ENCODE measurements at places on chromosomes 6 and 20. TPM values are rescaled to one million over a fixed set of nuclear protein-coding genes. Genes with fewer than 3 reads are reported as not detected.

- no peak for DNase-seq
Observed at GRCh38 chr6:10531942-10532341, 10.8 kb downstream of the GCNT2 start.

DNA sequence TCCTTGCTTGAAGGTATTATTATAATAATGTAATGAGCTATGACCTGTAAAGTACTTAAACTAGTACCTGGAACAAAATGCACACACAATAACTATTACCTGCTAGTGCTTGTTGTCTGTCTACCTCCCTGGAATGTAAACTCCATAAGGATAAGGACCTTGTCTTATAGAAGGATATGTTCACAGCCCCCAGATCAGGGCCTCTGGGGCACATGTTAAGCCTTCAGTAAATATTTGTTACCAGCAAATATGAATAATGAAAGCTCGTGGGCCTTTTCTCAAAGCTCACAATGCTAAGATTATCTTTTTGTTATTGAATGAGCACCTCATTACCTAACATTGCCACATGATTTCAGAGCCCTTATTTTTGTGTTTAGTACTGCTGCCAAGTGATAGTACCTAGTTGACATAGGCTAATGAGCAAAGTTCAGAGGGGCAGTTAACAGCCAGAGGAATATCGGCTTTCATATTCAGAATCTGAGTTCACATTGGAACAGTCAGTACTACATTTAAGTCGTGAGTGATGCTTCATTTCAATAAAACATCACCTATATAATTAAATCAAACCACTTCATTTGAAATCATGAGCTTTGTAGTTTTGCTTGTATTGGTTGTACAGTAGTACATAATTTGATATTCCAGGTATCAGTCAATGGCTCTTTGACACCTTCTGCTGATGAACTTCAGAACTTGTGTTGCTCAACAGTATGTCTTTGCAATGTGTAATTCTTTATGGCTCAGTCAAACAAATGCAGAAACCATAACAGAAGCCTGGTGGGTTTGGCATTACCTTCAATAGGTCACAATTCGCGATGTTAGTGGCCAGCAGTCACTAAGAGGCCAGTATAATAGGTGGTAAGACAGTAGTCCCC is 11.8 kb upstream of the SMLR1 start:
- no peak for DNase-seq

DNA sequence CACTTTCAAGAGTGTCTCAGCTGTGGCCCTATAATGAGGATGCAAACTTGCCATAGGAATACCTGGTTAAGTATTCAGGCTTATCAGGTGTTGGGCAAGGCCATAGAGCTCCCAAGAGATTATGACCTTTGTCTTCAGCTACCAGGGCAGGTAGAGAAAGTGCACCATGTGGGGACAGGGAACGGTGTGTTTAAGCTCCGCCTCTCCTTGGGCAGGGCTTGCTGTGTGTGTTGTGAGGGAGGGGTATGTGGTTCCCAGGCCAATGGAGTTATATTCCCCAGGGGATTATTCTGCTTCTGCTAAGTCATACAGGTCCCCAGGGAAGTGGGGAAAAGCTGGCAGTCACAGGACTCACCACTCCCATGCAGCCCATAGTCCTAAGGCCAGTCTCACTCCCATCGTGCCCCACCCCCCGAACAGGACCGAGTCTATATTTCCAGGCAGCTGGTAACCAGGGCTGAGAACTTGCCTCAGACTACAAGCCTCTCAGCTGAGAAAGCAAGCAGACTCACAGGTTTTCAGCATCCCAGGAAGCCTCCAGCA is 660.2 kb downstream of the HTR1B start:
- DNase-seq = no peak

DNA sequence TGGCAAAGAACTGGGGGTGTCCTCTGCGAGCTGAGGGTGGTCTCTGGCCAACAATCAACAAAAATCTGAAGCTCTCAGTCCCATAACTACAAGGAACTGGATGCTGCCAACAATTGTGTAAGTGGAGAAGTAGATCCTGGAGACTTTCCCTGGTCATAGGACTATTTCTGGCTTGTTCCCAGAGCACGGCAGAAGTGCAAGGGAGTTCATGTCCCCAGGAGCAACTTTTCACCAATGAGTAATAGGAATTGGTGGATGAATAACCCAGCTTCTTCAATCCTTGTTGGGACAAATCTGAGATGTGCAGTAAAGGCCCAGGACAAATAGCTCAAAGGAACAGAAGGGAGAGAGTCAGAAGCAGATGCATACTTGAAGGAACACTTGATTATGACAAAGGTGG is 95.5 kb downstream of the QRSL1 start:
- no peak for DNase-seq

- DNase-seq = no peak
Observed at GRCh38 chr20:44314870-44315269, 3.9 kb upstream of the FITM2 start.

- DNase-seq = no peak
Observed at GRCh38 chr6:56891754-56892153, 63.2 kb upstream of the BEND6 start.

DNA sequence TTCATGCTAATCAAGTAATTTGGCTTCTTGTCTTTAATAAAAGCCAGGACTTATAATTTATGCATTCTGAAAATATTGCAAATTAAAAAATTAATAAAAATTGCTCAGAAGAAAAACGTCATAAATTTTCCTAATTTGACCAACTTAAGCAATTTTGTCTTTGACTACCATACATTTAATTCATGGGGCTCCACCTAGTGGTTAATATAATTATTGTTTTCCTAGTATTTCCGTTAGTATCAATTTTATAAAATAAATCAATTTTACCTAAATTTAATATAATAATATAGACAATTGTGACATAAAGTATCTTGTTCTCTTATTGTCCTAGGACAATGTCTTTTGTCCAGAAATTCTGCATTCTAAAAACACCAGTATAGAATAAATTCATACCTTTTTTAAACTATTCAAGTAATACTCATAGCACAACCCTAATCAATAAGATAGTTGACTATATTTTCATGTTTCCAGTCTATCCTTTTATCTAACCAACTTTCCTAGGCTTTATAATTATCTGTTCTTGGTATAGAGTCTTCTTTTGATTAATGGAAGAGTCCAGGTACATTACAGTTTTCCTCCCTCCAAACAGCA is 319.9 kb downstream of the TRDN start:
- DNase-seq = no peak

DNA sequence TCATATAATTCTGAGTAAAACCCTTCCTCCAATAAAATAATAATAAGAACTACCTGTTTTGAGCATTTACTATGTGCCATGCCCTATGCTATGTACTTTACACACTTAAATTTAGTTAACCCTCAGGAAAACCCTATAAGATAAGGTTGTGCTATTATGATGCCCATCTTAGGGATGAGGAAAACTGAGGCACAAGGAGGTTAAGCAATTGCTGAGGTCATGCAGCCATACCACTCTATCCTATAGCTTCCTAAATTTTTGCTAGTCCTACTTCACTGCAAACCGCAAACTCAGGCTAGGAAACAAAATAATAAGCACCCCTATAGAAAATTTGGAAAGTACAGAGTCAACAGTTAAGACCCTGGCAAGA is 38.9 kb upstream of the GFOD1 start:
- DNase-seq = no peak

DNA sequence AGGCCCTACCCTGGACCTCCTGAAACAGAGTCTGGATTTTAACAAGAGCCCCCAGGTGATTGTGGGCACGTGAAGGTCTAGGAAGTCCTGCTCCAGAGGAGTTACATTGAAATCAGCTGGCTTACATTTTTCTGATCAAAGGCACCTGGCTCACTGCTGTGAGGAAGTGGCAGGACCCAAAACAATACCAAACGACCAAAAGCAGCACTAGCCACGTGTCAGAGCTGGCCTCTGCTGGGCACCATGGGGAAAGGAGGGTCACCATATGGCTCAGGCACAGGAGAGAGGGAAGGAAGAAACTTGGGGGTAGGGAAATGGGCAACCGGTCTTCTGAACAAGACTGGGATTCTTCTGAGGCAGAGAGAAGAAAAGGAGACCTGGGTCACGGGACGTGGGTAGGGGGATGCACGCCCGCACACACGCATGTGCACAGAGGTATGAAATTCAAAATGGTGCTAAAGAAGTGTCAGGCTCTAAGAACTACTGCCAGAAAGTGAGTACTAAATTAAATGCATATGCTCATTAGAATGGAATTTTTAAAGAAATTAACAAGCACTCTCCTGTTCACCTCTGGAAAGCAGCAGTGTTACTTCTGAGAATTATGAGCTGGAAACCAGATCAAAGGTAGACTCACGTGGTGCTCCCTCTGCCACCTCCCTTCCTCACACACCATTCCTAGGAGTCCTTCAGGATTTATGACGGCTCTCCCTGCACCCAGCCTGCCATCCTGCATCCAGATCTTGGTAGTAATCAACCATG is 113.6 kb downstream of the TRERF1 start:
- DNase-seq = no peak

GRCh38 chr6:56860475-56860874 is 94.4 kb upstream of the BEND6 start:
- DNase-seq = peak; percentile 66

DNA sequence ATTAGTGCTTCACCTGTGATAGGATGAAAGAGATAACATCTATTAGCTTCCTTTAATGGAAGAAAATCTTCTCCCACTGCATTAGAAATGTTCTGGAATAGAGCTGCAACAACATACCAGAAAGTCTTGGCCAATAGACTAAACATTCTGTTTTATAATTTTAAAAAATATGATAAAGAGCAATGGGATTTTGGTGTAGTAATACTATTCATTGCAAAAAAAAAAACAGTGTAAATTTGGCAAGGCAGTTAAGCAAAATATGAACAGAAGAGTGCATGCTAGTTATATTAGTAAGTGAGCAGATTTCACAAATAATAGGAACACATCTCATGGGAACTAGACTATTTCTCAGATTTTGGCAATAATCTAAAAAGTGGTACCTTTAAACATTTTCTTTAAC is 43.3 kb downstream of the SOX4 start:
- no peak for DNase-seq

The SNAP25 gene
- 2.9 TPM for total RNA-seq

The EEF1A2 gene
- 203 TPM for total RNA-seq

The LIN28B gene
- total RNA-seq = 2.3 TPM

The IGF2R gene
- 38.1 TPM for total RNA-seq

The IMPG1 gene
- not detected for total RNA-seq

The GSTA4 gene
- 0.20 TPM for total RNA-seq

The ARMC2 gene
- total RNA-seq = 0.17 TPM
